ENCODE measurements at places on chromosomes 16 and 17.

DNA sequence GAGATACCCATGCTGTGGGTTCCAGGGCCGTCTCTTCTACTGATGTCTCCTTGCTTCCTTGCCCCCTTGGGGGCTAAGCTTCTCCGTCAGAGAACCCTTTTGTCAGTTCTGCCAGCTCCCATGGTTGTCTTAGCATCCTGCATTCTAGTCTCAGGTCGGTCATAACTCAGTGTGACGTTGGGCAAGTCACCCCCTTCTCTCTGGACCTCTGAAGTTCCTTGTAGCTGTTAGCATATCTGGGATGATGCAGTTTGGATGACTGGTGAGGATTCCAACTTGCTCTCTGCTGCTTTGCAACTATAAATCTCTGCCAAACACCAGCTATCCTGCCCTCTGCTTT, 8.9 kb upstream of the MYL4 start:
- no peak for DNase-seq

DNA sequence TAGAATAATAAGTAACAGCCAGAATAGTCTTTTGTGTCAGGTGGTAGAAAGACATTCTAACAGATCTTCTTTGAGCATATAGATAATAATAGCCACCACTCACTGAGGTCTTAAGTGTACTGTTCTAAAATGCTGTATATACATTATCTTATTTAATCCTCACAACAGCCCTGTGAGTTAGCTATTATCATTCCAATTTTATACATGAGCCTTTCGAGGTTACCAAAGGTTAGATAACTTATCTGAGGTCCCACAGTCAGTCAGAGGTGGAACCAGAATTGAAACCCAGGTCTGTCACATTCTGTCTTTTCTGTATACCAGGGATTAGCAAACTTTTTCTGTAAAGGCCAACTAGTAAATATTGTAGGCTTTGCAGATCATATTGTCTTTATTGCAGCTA, 23.2 kb downstream of the REXO5 start:
- DNase-seq, result no peak

- peak; percentile 67 for DNase-seq
These were observed 14.1 kb downstream of the TMEM11 start for GRCh38 chr17:21199856-21200255.

- no peak for DNase-seq
These were observed 8.7 kb downstream of the RPS6KB1 start for GRCh38 chr17:59901604-59902003.

DNA sequence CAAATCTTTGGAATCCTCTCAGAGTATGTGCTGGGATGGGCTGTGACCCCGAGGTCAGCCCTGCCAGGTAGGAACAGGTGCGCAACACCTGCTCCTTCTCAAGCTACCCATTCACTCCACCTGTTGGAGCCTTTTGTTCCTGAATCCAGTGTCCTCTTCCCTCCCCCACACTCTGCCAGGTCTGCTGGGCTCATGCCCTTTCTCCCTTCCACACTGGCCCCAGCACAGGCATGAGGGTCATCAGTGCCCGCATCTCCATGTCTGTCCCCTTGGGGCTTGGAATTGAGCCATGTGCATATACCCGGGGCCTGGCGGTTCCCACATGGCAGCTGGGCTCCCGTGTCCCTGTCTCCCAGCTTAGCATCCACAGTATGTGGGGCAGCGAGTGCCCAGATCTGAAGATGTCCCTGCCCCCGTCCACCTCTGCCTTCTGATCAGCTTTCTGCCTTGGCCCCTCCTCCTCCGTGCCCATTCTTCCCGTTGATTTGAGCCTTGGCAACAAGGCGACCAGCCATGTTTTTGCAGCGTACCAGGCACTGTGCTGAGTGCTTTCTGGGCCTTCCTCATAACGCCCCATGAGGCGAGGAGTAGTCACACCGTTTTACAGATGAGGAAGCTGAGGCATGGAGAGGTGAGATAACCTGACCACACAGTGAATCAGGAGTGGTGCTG, 102.2 kb downstream of the RAP1GAP2 start:
- DNase-seq, result peak; percentile 45

DNA sequence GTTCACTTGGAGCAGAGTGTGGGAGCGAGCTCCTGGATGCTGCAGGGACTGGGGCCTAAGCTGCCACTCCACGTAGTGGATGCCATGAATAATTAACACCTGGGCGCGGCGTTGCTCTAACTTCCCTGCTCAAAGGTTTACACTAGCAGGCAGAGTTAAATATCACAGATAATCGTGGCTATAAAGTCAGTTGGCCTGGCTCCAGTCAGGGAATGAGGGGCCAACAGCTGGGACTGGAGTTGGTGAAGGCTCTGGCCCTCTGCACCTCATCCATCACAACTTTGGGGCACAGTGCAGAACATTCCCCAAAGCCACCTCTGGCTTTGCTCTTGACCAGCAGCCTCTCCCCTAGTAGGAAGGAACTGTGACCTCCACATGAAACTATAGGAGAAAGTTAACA, 10.9 kb downstream of the HOXB4 start:
- no peak for DNase-seq

DNA sequence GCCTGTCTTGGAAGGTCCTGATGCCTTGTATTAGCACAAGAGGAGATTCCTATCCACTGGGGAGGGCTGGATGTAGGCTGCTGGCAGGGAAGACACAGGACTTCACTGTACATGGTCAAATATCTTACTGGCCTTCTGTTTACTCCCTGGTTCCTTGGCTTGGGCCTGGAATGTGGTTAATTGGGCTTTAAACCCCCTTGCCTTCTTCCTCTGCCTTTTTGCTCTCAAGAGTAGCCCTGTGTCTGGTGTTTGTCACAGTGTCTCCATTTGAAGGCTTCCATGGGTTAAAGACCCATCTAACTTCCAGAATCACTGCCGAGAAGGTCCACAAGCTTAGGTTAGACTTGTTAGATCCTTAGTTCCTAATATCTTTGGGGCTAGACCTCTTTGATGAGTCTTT, 7.1 kb upstream of the CHCT1 start:
- no peak for DNase-seq

DNA sequence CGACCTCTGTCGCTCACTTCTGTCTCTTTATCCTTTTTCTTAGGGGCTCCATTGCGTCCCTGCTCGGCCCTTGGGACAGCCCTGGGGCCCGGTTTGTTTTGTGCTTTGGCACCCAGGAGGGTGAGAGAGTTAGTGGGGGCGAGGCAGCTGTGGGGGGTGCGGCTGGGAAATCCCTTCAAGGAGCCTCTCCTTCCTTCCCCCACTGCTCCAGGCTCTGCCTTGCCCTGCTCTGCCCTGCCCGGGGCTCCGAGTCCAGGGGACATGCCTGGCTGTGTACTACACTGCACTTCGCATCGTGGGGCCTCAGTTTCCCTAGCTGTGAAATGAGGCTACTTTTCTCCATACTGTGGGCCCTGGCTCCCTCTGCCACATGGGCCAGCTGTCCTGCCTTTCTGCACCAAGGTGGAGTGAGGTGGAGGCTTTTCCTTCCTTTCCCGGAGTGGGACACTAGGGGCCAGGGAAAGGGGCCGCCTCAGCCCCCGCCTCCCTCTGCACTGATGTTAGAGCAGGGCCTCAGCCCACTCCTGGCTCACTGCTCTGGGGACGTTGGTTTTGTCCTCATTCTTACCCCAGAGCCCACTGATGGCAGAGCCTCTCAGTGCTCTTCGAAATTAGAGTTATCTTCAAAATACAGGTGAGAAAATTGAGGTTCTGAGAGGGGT, 980 bp downstream of the LLGL1 start:
- DNase-seq, result no peak

- DNase-seq, result no peak
These were observed 76.0 kb downstream of the BANP start for GRCh38 chr16:88026964-88027938.

- DNase-seq, result no peak
These were observed 35.7 kb downstream of the PECAM1 start for GRCh38 chr17:64354824-64355535.

DNA sequence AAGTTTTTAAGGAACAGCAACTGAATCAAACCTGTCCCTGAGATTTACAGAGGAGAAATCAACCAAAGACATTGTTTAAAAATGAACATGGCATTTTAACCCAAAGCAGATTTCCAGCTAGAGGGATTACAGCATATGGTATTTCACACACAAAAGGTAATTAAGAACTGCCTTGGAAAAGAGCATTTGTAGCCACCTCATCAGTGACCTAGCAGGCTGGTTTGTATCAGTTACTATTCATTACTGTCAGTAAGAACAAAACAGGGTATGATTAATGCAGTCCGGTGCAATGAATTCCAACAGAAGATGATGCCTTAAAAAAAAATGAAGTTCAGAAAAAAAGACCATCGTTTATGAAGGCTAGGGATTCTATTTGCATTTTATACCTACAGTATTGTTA, 219.9 kb downstream of the CHD9NB start:
- DNase-seq, result no peak

GRCh38 chr16:50263940-50264929, 2.1 kb upstream of the ADCY7 start:
- DNase-seq, result no peak

DNA sequence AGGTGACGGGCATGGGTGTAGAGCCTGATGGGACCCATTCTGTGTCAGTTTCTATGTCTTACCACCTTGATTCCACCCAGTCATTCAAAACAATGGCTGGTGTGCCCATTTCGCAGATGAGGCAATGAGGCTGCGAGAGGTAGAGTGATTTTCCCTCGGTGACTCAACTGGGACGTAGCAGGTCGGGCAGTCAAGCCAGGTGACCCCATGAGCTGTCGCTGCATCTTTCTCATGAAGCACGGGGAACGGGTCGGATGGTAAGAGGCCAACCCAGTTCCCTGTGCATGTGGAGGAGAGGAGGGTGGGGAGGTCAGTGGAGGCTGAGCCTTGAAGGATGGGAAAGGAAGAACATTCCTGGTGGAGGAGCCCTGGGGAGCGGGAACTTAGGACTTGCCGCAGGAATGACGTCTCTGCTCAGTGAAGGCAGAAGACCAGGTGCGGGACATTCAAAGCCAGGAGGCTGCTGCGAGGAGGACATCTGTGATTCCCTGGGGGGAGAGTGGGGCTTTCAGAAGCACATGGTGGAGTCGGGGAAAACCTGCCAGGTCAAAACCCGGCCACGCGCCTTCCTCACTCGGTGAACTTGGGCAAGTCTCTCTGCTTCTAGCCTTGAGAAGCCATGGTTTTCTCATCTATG, 1.1 kb downstream of the IL21R start:
- no peak for DNase-seq

- DNase-seq, result no peak
These were observed 129.9 kb upstream of the RBL2 start for GRCh38 chr16:53304334-53304733.

DNA sequence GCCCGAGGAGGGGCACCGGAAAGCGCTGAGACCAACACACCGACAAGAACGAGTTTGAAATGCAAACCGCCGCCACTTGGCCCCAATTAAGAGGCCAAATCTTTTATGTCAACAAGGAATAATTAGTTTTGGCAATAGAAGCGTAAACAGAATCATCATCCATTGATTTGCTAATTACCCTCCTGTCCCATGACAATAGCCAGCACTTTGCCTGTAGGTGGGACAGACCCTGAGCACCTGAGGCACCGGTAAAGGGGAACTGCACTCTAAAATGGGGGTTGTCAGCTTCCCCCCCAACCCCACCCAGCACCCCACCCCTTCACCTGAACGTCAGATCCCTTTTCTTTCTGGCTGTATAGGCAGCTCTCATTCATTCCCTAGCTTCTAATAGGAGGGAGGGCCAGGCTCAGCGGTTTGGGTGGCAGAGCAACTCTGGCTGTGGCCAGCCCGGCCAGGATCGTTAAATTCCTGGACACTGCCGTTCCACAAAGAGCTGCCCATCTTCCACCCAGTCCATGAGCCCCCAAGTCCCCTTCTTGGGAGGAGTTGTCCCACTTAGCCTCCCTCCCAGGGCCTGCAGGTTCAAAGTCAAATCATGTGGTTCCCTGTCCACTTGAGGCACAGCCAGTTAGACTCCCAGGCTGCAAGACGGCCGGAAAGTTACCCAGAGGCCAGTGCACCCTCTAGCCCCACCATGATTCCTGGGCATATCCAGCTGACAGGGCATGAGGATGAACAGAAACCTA, 45.8 kb downstream of the WNT3 start:
- peak; percentile 97 for DNase-seq

DNA sequence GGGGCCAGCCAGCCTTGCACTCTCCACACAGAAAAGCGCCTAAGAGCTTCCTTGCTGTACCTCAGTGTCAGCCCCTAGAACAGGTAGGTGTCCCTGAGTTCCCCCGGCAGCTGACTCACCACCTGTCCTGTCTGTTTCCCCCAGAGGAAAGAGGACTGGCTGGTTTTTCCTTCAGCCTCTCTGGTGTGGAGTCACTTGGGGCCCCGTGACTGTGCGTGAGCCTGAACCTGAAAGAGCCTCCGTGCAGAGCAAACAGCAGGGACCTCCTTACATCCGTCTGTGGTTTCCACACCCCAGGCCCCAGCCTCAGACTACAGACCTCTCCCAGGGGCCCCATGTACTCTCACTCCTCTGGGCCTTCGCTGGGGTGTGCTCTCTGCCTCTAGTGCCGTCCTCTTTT, 87.8 kb downstream of the GNAO1 start:
- no peak for DNase-seq

All from H9 (cell line).